ENCODE measurements at places on chromosomes 1 and 21.

DNA sequence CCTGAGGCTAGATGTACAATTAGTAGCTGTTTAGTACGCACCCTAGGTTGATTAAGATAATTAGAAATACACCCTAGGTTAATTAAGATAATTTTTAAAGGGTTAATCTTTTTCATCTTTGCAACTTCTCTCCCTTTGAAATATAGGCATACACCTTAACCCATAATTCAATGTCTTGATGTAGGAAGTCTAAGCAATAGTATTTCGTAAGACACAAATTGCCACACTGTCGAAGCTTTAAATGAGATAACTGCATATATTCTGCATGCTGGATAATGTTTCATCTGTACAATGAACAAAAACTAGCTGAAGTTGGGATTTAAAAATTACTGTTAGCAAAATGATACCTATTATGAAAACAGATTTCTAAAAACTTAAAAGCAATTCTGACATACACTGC, 122.9 kb downstream of the EVI5 start:
- DNase-seq: no peak

GRCh38 chr1:95093296-95093695, 20.5 kb upstream of the ALG14 start:
- no peak for DNase-seq

DNA sequence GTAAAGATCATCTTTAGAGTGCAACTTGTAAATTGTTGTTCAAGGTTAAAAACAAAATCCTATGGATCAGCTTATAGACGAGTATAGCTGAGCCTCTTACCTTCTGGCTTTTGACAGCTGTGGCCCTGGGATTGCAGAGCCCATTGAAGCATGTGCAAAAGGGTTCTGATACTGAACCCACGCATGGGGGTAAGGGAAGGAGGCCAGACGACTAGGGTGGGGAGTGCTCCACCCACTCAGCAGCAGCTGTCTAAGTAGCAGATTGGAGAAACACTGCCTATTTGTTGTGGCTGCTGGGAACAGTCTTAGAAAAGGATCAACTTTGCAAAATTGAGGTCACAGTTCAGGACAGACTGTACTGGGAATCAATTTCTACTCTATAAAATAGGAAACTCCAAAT, 16.1 kb downstream of the CD101 start:
- no peak for DNase-seq

DNA sequence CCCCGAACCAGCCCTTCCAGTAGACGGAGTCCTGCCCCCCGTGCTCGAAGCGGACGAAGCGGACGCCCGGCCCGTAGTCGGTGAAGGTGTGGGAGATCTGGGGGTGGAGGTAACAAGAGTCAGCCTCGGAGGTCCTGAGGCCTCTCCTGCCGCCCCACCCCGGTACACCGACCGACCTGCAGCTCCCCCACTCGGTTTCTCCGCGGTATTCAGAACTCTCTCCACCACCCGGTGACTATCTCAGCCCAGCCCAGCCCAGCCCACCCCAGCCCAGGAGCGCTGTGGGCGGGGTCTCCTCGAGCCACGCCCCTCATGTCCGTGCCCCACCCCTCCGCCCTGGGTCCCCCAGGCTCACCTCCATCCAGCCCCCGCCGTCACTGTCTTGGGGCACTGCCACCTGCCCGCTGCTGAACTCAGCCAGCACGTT, 5.5 kb downstream of the FBXO2 start:
- no peak for DNase-seq

GRCh38 chr1:32063261-32063681, 9.5 kb upstream of the TMEM39B start:
- DNase-seq: no peak

DNA sequence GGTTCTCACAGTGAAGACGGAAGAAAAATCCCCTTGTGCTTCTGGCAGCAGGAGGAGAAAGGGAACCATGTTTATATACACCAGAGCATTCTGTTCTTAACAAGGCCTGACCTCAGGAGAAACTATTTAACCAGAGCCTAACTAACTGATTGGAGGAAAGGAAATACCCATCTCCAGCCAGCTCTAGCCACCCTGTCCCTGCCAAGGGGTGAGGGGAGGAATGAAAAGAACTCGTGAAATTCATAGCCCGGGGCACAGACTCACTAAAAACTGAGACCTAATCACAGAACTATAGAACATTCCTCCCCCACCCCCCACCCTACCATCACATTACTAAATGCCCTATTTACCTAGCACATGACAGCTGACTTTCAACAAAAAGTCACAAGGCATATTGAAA, 65.0 kb downstream of the KCNH1 start:
- no peak for DNase-seq

Data from amniotic stem cell (primary cell).